ENCODE measurements at places on chromosomes 2 and 18. TPM values are rescaled to one million over a fixed set of nuclear protein-coding genes. Genes with fewer than 3 reads are reported as not detected.

RGPD4 gene
- total RNA-seq = not detected

UCN gene
- 14.9 TPM for total RNA-seq

DNA sequence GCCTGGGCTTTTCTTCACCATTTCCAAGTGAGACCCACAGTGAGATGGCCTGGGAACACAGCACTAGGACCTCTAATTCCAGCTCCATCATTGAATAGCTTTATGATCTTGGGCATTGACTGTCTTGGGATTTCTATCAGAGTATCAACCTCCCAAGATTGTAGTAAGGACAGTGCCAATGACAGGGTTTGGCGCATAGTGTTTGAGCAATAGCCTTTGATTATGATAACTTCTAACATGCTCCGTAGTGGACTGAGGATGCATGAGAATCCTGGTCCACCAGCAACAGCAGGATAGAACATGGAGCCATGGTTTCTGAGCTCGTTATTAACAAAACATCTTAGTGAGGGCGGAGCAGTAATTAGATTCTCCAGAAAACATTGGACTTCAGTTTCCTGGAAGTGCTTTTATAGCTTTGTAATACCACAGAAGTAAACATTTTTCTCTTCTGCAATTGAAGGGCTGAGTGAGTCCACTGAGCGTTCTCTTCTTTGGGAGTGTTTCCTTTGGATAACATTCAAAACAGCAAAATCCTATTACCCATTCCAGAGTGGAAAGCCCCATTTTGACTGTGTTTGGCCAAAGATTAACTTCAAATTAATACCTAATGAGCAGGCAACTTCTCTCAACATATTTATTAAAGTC, 63.7 kb downstream of the IL1R2 start:
- DNase-seq = peak; percentile 9

DNA sequence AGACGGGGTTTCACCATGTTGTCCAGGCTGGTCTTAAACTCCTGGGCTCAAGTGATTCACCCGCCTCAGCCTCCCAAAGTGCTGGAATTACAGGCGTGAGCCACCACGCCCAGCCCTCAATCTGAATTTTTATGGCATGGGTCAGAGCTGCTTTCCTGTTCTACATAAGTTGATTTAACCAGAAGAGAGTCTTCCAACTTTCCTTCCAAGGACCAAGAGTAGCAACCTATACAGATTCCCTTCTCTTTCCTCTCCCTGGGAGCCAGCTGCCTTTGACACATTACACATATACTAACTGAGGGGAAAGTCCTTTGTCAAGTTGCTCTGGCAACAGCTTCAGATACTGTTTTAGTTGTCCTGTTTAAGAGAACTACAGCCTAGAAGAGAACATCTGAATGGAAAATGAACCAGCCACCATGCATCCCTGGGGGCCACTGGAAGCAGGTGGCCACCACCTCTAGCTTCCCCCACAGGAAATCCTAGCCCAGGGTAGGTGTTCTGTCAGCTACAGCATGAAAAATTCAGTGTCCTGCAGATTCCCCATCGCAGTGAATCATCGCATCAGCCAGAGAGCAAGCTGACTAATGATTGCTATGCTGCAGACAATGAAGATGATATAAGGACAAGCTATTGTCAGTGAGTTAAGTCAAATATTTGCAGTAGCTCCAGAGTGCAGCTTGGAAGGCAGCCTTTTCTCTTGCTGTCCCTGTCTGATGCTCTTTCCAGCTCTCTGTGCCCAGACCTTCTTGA, 62.9 kb downstream of the POMC start:
- no peak for DNase-seq

GRCh38 chr18:45202061-45202460, 413.2 kb upstream of the SLC14A2 start:
- DNase-seq = no peak

DNA sequence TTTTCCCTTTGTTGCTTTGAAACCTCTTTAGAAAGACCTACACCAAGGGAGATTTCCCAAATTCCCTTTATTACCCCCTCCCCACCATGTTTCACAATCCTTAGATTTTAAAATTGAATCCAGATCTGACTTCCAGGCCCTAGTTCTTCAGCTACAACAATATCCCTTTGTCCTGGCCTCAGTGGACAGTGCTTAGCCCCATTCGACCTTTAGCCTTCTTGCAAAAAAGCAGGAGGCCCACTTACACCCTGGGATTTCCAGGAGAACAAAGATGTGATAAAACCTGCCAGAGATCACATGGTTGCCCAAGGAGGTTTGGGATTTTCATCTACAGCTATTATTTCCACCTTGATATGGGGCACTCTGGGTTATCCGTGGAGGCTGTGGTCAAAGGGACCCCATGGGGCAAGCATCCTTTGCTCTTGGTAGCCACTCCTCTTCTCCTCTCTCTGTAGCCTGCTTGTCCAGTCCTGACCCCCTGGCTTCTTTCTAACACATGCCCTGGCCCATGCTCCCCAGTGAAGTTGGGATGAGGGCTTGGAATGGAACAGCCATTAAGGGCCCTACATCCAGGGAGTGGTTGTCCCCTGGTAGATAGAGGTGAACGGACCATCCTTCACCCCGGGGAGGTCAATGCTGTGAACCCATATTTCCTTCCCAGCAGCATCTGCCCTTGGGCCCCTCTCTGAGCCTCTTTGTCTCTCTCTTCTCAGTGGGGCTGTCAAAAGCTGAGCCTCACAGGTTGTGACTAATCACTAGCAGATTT, 267.4 kb downstream of the DYSF start:
- DNase-seq = no peak

GRCh38 chr18:75723521-75724340, 296.2 kb upstream of the SMIM21 start:
- no peak for DNase-seq

Data from tibial nerve (tissue), 4 donors.